ENCODE measurements at places on chromosomes 3 and 15.

DNA sequence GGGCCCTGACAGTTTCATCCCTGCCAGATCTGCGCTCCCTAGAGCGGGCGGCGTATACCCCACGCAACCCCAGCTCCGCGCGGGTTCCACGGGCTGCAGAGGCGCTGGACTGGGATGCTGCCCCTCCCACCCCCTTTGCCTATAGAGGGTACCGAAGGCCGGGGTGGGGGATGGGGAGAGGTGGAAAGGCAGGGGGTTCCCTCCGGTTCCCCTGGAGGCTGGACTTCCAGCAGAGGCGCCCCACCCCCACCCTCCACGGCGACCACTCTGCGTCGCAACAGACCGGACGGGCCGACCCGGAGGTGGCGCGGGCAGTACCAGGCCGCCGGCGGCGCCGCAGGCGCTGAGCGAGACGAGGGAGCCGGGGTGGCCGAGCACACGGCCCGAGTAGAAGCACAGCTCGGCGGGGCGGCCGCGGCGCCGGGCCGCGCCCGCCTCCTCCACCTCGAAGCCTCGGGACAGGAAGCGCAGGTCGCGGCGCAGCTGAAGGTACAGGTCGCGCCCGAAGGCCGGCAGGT, 995 bp downstream of the ADAMTS17 start:
- DNase-seq: peak; percentile 37

DNA sequence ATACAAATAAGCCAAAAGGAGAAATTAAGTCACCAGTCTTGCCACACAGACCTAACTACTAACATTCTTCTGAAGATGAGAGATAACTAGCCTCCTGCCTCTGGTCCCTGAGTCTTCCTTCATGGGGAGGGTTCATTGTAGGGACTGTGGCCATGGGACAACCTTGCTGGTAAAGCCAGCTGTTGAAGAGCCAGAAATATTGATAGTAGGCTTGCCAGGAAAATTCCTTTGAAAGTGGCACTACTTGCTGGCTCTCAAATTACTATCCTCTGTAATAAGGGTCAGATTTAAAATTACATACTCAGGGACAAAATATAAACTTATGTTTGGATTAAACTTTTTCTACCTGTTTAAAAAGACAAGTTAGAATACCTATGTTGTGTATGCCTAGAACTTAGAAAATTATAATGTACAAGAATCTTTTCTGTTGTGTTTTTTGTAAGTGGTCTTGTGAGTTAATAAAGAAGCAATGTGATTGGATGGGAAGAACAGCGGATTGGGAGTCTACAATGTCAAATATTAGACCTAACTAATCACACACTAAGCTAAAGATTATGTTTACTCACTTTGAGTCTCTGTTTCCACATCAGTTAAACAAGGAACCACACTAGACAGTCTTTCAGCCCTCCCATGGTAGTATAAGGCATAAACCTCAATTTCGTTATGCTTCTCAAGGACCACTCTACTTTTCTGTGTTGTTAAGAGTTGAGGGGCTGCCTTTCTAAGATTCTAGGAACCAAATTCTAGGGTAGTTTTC, 60.0 kb upstream of the TRIM71 start:
- no peak for DNase-seq

- DNase-seq: no peak
Observed at GRCh38 chr3:187369089-187369447, 883 bp downstream of the RTP4 start.

- no peak for DNase-seq
Observed at GRCh38 chr3:66642019-66642418, 141.2 kb upstream of the LRIG1 start.

DNA sequence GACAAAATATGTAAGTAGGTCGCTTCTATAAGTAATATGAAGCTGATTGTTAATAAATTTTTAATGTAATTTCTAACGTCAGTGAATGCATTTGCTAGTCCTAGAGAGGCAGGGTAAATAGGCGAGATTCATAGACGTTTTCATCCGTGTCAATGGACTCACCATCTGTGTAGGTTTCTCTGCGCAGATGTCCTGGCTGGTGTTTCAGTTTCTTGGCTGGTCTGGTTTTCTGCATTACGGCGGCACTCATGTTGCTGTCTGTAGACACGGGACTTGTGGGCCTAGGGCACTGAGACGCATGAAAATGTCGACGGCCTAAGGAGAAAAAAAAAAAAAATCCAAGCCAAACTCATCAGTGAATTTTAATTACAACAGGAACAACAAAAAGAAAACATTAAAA, 1153.3 kb downstream of the ROBO1 start:
- DNase-seq: no peak

- DNase-seq: no peak
Observed at GRCh38 chr15:32729700-32730395, 12.0 kb downstream of the GREM1 start.

DNA sequence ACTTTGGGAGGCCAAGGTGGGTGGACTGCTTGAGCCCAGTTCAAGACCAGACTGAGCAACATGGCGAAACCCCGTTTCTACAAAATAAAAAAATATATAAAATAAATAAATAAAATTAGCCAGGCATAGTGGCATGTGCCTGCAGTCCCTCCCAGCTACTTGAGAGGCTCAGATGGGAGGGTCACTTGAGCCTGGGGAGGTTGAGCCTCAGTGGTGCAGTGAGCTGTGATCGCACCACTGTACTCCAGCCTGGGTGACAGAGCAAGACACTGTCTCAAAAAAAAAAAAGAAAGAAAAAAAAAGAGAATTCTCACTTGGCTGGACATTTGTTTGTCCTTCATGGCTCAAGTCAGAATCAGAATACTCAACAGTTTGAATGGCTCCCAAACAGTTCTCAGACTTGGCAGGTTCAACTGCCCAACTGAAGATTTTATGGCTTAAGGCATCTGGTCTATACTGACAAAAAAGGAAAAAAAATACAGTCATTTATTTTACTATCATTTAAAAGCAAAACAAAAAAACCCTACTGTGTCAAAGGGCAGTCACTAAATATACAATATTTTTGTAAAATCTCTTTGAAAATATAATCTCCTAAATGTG, 106.6 kb downstream of the FBXL22 start:
- DNase-seq: no peak

- DNase-seq: no peak
Observed at GRCh38 chr15:48507416-48508065, 138.0 kb downstream of the FBN1 start.

GRCh38 chr3:160133757-160134156, 91.5 kb upstream of the C3orf80 start:
- no peak for DNase-seq

DNA sequence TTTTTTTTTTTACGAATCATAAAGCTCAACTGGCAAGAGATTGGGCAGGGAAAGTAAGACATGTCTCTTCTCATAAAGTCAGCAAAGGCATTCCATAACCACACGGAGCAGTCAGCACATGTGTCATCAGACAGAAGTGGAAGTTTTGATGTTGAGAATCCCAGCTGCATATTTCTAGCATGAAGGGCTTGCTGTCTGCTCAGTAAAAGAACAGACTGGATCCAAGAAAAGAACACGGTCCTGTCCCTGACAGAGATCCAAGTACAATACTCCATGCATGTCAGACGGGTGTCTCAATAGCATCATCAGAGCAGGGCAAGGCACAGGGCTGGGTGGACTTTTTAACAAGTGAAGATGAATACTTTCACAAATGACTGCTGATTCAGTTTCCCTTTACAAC, 38.2 kb downstream of the ABI3BP start:
- no peak for DNase-seq

GRCh38 chr15:81338170-81339007, 14.4 kb upstream of the STARD5 start:
- no peak for DNase-seq

DNA sequence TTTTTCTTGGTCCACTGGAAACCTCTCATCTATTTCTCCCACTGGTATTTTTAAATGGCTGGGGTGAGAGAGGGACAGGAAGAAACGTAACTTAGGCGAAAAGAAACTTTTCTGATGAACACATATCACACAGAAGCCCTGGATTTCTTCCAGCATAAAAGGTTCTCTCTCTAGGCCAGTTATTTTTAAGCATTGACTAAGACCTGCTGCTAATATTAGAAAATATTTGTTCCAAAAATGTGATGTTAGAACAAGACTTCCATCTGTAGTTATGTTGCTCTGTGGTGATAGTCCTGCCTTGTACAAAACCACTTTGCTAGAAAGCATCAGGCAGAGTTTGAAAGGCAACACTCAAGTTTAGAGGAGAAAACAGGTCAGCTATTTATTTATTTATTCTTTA, 537.7 kb downstream of the MCTP2 start:
- DNase-seq: no peak

DNA sequence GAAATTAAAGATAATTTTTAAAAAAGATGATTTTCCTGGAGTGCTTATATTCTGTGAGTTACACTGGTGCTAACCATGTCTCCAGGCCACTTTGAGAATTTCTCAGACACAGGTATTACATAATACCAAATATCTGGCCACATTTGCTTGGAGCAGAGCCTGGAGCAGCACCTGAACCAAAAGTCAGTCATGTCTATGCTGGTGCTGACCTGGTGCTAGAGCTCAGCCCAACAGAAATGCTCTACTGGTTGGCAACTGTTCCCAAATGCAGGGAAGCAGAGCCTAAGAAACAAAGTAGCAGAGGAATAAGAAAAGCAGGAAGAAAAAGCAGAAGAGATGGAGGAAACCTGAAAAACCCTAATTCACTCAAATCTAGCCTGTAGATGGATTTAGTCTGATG, 135.7 kb upstream of the SLC7A14 start:
- no peak for DNase-seq

- no peak for DNase-seq
Observed at GRCh38 chr15:29968895-29969561, 113.7 kb upstream of the GOLGA8J start.

GRCh38 chr15:63043335-63044076, 959 bp downstream of the TPM1 start:
- peak; percentile 44 for DNase-seq

GRCh38 chr3:32406486-32407408, 15.1 kb downstream of the CMTM7 start:
- DNase-seq: no peak

- peak; percentile 47 for DNase-seq
Observed at GRCh38 chr3:42501681-42502428, 588 bp upstream of the VIPR1 start.

DNA sequence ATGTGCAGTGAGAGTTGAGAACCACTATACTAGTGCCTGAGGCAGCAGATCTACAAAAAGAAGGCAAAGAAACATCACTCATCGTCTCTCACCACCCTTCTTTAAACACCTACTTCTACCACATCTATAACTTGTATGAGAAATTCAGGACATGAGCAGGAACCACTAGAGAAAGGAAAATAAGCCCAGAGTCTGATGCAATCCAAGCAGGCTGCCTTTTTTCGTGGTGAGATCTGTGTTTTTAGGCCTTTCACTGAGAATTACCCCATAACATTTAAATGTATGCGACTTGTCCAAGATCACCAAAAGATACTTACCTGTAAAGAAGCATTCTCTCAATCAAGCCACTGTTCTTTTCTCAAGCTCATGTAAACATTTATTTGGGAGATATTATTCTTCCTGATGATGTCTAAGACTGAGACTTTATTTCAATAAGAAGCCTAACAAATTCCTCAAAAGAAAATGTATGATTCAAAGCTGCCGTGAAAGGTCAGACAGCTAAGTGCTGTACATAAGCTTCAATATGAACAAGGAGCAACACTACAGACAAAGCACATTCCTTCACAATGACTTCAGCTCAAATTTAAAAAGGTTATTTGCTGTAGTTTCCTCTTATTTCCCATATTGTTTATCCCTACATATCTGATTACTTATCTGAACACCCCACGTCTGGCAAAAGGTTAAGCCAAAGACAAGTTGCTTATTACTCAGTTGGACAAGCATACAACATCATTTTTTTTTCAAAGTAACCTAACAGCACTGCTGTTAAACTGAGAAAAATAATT, 16.5 kb downstream of the SPICE1 start:
- DNase-seq: no peak

DNA sequence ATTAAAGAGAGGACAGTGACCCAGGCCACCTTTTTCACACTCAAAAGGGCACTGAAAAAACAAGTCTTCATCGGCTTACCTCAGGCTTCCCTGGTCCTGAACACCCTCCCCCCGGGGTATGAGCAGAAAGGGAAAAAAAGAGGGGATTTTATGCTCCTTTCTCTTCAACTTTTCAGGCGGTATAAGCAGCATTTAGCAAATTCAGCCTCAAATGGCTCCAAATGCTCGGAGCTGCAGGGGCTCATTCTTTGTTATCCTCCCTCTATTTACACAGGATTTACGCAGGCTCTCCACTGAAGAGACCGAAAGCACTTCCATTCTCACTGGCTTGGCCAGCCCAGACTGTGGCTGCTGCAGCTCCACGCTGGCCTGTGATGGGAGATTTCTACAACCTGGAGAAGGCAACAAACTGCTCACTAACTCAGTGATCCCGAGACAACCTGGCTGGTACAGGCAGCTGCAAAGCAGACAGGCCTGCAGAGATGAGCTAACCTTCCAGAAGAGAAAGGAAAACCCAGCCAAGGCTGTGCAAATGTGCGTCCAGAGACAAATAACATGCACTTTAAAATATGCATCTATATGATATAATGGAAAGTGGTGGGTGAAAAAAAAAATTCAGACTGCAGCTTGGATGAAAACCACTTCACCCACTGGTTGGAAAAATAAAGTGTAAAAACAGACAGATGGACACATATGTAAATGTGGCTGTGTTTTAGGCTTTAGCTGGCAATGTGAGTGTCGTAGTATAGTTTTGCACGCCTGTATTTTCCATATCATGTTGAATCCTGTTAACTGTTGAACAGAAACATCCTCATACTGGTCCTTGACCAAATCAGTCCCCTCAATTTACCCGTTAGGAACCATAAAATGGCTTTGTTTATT, 54.2 kb downstream of the MEIS2 start:
- DNase-seq: peak; percentile 14

- no peak for DNase-seq
Observed at GRCh38 chr3:112303764-112304325, 9.8 kb upstream of the SLC9C1 start.

GRCh38 chr3:156455839-156456238, 99.1 kb downstream of the SSR3 start:
- DNase-seq: peak; percentile 21

DNA sequence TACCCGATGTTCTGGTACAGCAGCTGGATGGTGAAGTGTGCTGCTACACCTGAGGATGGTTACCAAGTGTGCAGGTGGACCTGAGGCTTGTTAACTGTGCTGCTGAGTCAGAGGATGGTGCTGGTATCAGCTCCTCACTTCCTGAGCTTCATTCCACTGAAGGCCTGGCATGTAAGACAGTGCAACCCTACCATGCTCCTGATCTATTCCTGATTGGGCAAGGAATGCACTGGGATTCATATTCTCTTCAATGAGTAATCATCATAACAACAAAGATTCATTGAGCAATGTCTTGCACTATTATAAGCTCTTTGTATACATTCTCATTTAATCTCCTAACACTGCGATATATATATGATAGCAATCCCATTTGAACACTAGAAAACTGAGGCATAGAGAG, 62.9 kb upstream of the THSD4 start:
- DNase-seq: no peak

DNA sequence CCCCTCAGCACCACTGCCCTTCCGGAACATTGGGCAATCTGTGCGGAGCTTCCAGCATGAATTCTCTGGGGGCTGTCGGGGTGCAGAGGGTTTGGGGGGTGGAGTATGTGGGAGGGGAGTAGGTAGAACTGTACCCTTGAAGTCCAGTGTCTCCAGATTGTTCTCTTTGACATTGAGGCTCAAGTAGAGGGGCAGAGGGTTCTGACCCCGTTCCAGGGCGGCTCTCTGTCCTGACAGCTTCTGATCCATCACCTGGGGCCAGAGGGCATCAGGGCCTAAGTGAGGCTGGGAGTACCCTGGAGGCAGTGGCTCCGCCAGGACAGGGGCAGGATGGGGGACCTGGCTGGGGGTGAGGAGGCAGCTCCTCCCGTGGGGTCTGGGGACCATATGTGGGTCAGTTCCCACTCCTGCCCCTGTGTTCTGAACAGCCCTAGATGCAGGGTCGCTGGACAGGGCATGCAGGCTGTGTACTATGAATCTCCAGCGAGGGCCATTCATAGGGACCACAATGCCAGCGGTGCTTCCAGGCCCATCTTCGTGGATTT, 22.1 kb downstream of the PLA2G4D start:
- no peak for DNase-seq
